ENCODE measurements at places on chromosomes 1 and 21. TPM values are rescaled to one million over a fixed set of nuclear protein-coding genes. Genes with fewer than 3 reads are reported as not detected.
A peak's percentile ranks its signal among the peaks of the same experiment; 100 is the strongest.

The LINGO4 gene
- total RNA-seq, result not detected

The SMCP gene
- not detected for total RNA-seq

DNA sequence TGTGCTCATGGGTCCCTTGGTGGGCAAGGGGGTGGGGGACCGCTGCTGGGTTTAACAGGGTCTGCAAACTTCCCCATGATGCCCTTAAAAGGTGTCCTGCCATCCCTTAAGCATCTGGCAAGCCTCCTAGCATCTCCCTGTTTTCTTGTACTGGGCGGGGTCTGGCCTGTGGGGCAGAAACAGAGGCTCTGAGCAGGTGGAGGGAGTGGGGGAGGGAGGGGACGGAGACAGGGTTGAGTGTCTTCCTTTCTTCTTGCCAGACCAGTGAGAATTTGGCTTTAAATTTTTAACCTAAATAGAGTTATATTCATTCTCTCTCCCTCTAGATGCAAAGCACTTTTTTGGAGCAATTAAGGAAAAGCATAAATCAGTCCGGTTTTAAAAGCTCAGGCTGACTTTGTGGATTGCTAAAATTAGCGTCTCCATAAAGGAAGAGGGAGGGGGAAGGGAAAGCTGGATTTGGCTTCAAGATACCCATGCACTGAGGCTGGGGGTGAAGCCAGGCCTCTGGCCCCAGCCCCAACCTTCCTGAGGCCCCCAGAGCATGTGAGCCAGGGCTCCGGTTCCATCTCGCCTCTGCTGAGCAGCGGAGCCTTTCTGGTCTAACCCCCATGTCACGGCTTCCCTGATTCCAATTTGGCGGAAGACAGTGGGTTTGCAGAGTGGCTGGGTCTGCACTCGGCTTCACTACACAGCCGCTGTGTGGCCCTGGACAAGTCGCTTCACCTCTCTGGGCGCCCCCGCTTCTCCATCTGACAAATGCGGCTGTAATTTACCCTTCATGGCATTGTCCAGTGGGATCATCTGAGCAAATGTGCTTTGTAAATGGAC lies 25.3 kb downstream of the IGSF21 start:
- no peaks in the 10 kb centered on the region for H3K27me3 ChIP-seq
- H3K27ac ChIP-seq, result no peak overlapping the region
- DNase-seq, result no peak
- H3K4me1 ChIP-seq, result no peaks in the 10 kb centered on the region
- H3K4me3 ChIP-seq, result no peak overlapping the region

DNA sequence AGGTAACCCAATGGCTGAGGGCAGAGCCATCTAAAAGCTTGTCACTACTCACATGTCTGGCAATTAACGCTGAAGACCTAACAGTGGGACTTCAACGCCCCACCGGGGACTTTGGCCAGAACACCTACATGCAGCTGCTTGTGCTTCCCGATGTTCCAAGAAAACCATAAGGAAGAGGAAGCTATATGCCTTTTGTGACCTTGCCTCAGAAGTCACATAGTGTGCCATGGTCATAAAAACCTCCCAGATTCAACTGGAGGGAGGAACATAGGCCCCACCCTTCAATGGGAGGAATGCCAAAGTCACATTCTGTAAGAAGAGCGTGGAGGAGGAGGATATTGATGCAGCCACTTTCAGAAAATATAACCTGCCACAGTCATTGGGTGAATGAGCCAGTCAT lies 147.8 kb upstream of the MAGI3 start:
- H3K27me3 ChIP-seq, result no peaks in the 10 kb centered on the region
- H3K4me1 ChIP-seq, result no peaks in the 10 kb centered on the region
- no peak for DNase-seq
- H3K27ac ChIP-seq, result no peak overlapping the region
- no peaks in the 10 kb centered on the region for H3K36me3 ChIP-seq

- H3K27me3 ChIP-seq, result no peaks in the 10 kb centered on the region
- no peak overlapping the region for H3K27ac ChIP-seq
- no peak overlapping the region for H3K4me3 ChIP-seq
- DNase-seq, result no peak
- H3K4me1 ChIP-seq, result no peaks in the 10 kb centered on the region
- no peaks in the 10 kb centered on the region for H3K36me3 ChIP-seq
These were observed 16.8 kb downstream of the TRPM2 start for GRCh38 chr21:44370027-44370735.

DNA sequence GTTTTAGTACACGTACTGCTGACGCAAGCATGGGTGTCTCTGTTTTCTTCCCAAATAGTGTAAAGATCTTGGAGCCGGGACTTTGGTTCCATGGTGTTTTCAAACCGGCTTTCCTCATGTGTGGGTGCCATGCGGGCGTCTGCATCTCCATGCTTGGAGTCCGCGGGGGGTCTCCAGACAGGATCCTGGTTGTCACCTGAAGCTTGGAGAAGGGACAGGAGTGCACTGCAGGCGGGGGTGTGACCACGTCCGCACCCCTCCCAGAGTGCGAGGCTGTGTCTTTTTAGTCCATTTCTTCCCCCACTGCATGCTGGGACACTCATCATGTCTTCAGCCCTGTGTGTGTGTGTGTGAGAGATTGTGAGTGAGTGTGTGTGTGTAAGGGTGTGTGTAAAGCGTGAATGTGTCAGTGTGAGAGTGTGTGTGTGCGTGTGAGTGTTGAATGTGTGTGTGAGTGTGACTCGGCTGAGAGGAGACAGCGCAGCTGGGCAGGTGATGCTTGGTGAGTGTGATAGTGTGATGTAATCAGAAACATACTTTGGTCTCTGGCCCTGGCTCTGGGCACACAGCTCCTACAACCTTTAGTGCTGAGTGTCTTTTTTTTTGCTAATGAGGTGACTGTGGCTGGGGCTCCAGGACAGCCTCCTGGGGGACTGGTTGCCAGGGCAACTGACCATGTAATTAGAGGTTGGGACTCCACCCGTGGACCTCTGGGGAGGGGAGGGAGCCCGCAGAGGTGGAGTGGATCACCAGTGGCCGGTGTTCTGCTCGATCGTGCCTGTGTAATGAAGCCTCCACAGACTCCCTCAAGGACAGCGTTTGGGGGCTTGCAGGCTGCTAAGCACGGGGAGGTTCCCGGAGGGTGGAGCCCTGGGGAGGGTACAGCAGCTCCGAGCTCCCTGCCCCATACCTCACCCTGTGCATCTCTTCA lies 55.1 kb downstream of the AGPAT3 start:
- DNase-seq, result no peak
- H3K36me3 ChIP-seq, result no peaks in the 10 kb centered on the region
- no peak overlapping the region for H3K27ac ChIP-seq
- H3K4me3 ChIP-seq, result no peak overlapping the region
- H3K27me3 ChIP-seq, result no peaks in the 10 kb centered on the region

DNA sequence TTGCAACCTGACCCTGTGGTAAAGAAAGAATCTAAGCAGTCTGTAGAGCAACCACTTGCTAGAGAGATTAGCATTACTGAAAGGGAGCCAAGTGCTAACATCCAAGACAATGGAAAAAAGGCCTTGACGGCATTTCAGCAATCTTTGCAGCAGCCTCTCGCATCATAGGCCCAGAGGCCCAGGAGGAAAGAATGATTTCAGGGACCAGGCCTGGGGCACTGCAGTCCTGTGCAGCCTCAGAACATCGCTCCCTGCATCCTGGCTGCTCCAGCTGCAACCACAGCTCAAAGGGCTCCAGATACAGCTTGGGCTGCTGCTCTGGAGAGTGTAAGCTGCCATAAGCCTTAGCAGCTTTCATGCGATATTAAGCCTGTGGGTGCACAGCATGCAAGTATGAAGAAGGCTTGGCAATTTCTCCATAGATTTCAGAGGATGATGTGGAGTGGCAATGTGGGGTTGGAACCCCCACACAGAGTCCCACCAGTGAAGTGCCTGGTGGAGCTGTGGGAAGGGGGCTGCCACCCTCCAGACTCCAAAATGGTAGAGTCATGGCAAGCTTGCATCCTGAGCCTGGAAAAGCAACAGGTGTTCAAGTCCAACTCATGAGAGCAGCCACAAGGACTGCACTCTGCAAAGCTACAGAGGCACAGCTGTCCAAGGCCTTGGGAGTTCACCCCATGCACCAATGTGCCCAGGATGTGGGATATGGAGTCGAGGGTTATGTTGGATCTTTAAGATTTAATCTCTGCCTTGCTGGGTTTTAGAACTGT lies 110.6 kb upstream of the HMGB4 start:
- no peak overlapping the region for H3K4me3 ChIP-seq
- no peak overlapping the region for H3K27ac ChIP-seq
- DNase-seq, result no peak
- H3K27me3 ChIP-seq, result no peaks in the 10 kb centered on the region

DNA sequence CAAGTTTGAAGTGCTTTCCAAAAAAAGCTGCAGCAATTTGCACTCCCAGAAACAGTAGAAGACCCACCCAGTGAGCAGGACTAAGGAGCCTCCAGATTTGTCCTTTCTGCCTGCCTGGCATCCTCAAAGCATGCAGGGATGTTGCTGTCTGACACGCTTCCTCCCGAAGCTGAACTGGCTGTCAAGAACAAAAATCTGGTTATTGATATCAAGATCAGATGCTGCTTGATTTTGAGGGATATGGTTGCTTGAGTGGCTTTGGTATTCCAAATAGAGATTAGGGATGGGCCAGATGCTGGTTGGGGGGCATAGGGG lies 143.3 kb downstream of the MRPS6 start:
- no peak overlapping the region for H3K4me3 ChIP-seq
- DNase-seq, result no peak
- H3K4me1 ChIP-seq, result no peaks in the 10 kb centered on the region
- H3K36me3 ChIP-seq, result no peaks in the 10 kb centered on the region
- H3K27me3 ChIP-seq, result no peaks in the 10 kb centered on the region

GRCh38 chr1:90384193-90384592 lies 332.9 kb downstream of the BARHL2 start:
- H3K4me1 ChIP-seq, result no peaks in the 10 kb centered on the region
- no peak overlapping the region for H3K27ac ChIP-seq
- H3K27me3 ChIP-seq, result no peaks in the 10 kb centered on the region
- no peak overlapping the region for H3K4me3 ChIP-seq
- no peaks in the 10 kb centered on the region for H3K36me3 ChIP-seq

DNA sequence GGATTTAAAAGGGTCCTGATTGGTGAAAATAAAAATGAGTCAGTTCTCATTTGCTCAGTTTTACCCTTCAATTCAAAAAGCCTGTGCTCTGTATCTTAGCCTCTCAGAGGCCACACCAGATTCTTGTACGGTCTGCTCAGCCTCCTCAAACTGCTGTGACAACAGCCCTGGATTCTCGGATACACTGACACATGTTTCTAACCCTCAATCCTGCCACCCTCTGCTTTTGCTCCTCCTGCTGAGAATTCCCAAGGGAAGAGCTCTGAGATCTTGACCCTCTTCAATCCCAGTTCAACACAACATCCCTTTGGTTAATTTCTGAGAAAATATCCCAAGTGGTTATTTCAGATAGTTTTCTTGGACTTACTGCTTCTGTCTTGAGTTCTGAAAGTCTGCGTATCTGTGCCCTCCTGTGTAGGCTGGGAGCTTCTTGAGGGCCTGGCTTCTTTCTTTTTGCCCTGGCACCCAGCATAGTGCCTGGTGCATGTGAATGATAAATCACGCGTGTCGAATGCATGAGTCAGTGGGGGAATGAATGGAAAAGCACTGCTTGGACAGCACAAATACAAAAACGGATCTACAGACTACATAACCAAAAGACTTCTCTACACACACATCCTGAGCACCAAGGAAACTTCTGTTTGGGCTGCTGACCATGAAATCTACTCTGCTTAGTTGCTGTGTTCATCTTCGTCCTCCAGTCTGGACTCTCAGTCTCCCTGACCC lies 24.5 kb downstream of the IRF2BP2 start:
- H3K36me3 ChIP-seq, result no peaks in the 10 kb centered on the region
- H3K27ac ChIP-seq, result peak overlapping the region; percentile 51
- H3K27me3 ChIP-seq, result no peaks in the 10 kb centered on the region
- no peak overlapping the region for H3K4me3 ChIP-seq

DNA sequence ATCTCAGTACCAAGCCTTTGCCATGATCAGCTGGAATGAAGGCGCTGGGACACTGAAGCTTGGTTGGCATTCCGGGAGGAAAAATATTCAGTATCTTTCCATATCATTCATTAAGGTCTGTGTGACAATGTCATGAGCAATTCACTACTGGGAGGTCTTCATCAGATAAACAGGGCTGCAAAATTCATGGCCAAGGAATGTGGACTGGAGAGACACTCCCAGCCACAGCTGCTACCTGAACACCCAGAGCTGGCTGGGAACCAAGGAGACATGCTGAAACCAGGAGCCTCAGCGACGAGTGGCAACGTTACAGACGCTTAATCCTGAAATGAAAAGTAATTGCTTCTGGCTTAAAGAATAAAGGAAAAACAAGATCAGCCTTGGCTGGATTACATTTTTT lies 30.6 kb upstream of the DDAH1 start:
- H3K36me3 ChIP-seq, result no peaks in the 10 kb centered on the region
- DNase-seq, result no peak
- peak overlapping the region; percentile 4 for H3K4me3 ChIP-seq
- peaks cover 45% of the 10 kb centered on the region for H3K4me1 ChIP-seq
- peak overlapping the region; percentile 85 for H3K27ac ChIP-seq

- no peak overlapping the region for H3K4me3 ChIP-seq
- H3K36me3 ChIP-seq, result no peaks in the 10 kb centered on the region
- H3K27ac ChIP-seq, result peak overlapping the region; percentile 80
- peaks cover 47% of the 10 kb centered on the region for H3K4me1 ChIP-seq
These were observed 62.2 kb downstream of the HSF2BP start for GRCh38 chr21:43597052-43597451.

DNA sequence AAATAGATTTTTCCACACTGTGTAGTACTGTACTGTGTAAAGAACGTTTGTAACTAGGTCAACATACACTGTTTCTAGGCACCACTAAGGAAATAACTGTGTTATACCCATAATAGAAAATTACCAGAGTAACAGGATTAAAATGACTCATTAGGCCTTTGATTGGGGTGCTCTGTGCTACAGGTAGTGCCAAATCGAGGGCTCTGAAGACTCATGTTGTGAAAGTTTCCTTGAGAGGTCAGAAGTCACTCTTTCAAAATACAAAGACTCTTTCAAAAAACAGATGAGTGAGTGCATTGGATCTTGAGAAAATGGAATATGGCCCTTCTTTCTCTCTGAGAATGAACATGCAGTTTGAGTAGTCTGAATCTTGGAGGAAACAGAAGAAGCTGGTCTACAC lies 143.0 kb downstream of the MRPL39 start:
- DNase-seq, result no peak
- H3K27ac ChIP-seq, result no peak overlapping the region
- H3K4me3 ChIP-seq, result no peak overlapping the region
- H3K4me1 ChIP-seq, result no peaks in the 10 kb centered on the region

GRCh38 chr1:53337499-53337898 lies 9.6 kb upstream of the LRP8 start:
- DNase-seq, result no peak
- no peak overlapping the region for H3K27ac ChIP-seq
- H3K4me1 ChIP-seq, result no peaks in the 10 kb centered on the region
- H3K4me3 ChIP-seq, result no peak overlapping the region
- peaks cover 5% of the 10 kb centered on the region for H3K27me3 ChIP-seq

GRCh38 chr1:164641353-164641730 lies 82.4 kb downstream of the PBX1 start:
- H3K36me3 ChIP-seq, result no peaks in the 10 kb centered on the region
- no peaks in the 10 kb centered on the region for H3K4me1 ChIP-seq
- no peak overlapping the region for H3K27ac ChIP-seq

GRCh38 chr1:168430321-168430720 lies 113.5 kb downstream of the XCL2 start:
- no peaks in the 10 kb centered on the region for H3K4me1 ChIP-seq
- no peak overlapping the region for H3K27ac ChIP-seq
- H3K27me3 ChIP-seq, result peaks cover 2% of the 10 kb centered on the region
- H3K4me3 ChIP-seq, result no peak overlapping the region

GRCh38 chr1:20139776-20140612 lies 871 bp downstream of the PLA2G2F start:
- no peaks in the 10 kb centered on the region for H3K27me3 ChIP-seq
- H3K4me1 ChIP-seq, result no peaks in the 10 kb centered on the region
- no peak for DNase-seq
- H3K4me3 ChIP-seq, result no peak overlapping the region
- no peaks in the 10 kb centered on the region for H3K36me3 ChIP-seq
- H3K27ac ChIP-seq, result no peak overlapping the region

Measured in Panc1 (cell line).